ENCODE measurements at places on chromosomes 3 and 15. TPM values are rescaled to one million over a fixed set of nuclear protein-coding genes. Genes with fewer than 3 reads are reported as not detected.

GRCh38 chr3:159229116-159229680 is 427.3 kb downstream of the MFSD1 start:
- DNase-seq = no peak

DNA sequence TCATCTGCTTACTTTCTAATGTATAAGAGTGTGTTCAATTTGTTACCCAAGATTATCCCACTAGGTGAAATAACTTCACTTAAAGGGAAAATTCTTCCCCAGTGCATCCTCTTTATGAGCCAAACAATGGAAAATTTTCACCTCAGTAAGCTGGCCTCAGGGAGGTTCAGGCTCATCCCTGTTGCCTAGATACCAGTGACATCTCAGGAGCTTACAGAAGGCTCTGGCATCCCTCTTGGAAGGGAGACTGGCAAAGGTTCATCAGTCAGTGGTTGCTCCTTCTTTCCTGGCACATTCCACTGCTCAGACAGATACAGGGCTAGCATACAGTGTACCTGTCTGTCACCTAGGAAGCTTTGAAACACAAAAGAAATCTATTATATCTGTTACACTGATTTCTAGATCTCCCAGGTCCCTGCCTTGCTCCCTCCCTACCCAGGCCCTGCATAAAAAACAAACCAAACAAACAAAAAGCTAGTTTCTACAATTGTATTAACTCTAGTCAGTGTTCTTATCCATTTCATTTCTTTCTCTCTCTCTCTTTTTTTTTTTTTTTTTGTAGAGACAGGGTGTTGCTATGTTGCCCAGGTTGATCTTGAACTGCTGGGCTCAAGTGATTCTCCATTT is 1.7 kb downstream of the IP6K2 start:
- no peak for DNase-seq

DNA sequence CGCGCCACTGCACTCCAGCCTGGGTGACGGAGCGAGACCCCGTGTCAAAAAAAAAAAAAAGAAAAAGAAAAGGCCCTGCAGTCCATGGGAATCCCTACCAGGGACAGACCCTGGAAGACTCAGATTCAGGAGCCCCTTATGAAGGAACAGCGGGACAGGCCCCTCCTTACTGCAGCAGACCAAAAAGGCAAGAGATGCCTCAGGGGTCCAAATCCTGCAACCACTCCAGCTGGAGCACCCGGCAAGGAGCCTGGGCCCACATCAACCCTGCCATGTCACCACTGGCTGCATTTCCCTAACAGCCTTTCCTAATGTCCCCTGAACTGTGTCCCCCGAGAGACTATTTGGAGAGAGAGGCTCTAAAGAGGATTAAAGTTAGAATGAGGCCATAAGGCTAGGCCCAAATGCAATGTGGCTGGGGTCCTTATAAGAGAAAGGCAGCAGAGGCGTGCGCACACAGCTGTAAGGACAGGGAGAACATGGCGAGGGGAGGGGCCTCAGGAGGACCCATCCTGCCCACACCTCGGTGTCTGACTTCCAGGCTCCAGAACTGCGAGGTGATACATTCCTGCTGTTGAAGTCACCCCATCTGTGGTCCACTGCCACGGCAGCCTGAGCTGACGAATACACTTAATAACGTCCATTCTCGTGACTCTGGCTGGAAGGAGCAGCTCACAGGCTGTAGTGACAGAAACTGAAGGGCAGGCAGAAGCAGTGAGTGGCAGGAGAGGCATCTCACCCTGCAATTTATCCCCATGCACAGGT is 78.1 kb downstream of the ATP10A start:
- no peak for DNase-seq

Gene GHRL
- 0.25 TPM for total RNA-seq

Gene ZPLD1
- not detected for total RNA-seq

Gene INSYN1
- 121 TPM for total RNA-seq
